Stimulated activated CD4-positive, alpha-beta T cell treated with anti-CD3 and anti-CD28 coated beads, Interleukin-1b, Interleukin-23, amount 100 ng/mL, for 1 hour (primary cell): ENCODE measurements at places on chromosomes 12 and 14.

DNA sequence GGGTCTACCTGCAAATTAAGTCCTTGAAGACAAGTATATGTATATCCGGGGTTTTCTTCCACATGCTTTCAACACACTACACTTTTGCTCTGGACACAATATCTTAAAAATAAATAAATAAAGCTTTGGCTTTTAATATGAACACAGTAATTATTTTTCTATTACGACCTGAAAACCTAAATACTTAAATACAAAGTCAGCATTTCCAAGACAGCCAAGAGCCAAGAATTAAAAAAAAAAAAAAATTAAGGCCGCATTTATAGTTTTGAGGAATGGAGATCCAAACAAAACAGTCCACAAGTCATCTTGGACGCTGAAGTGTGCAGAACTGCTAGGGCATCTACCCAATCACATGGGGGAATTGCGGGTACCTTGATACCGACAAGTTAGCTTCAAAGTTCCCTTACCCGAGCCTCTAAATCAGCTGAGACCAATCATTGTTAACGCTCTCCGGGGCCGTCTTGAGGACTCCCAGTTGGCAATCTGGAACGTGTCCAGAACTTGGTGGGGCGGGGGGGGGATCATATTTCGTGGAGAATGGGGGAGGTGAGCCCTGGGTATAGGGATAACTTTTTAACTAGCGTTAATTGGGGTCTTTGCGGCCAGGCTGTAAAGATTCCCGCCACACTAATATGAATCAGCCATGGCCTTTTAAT lies 731 bp upstream of the PCNX4 start:
- no peak for DNase-seq

DNA sequence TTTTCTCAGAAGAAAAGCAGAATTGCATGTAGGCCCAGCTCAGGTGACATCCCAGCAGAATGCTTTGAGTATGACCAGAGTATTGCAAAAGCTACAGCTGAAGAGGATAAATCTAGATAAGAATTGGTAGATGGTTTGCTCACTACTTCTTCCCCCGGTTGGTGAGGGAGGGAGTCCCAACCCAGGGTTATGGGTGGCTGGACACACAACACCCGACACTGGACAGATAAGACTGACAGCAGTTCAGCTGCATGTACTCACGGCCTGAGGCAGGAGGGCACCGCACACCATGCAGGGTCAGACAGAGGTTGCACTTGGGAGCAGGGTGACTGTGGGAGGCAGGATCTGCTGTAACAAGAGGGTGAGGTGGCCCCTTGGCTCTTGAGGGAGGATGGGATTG lies 1.7 kb upstream of the CLEC4C start:
- DNase-seq: no peak

DNA sequence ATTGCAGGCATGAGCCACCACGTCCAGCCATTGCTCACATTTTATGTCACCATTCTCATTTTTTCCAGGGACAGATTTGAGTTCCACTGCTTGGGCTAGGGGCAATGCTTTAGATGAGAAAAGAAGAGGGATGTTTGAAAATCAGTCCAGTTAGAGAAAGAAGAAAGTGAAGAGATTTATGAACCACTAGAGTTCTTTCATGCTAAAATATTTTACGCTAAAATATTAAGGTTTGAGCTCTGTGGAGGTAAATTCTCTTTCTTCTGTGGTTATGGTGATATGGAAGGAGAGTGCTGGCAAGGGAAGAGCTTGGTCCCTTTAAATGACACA lies 21.5 kb downstream of the CFL2 start:
- no peak for DNase-seq

GRCh38 chr12:130768120-130768519 lies 52.0 kb upstream of the RIMBP2 start:
- no peak for DNase-seq

DNA sequence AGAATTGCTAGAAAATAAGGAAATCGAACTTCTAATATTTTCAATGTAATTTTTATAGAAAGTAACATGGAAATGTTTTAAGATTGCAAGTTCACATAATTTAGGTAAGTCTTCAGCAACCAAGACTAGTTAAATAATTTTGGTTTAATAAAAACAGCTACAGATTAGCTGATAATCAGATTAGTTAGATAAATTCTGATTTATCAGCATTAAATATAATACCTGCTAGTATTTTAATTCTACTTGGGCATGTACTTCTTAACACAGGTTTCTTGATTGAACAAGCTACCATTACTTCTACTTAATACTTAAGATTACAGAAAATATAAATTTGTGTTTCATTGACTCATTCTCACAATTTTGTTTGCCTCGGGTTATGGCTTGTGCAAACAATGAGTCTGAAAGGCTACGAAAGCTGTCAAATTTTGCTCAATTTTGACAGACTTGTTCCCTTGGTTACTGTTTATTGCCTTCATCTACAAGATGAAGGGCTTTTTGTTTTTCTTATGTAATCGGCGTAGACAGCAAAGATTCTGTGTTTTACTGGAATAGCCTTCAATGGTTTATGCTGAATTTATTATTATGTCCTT lies 116.1 kb upstream of the NUDT4 start:
- DNase-seq: no peak

DNA sequence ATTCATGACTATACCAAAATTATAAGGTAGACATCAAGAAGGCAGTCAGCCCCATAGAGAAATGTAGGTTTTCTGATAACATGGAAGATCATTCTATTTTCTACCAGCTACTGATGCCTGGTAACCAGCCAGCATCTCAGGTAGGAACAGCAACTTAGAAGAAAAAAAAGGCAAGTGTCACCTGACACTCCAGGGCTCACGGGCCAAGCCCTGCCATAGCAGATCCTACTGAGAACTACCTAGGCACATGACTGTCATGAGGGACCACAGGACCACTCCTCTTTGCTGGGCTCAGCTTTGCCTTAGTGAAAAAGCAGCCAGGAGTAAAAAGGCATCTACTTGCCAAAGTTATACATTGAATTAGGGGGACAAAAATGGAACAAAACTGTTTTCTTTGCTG lies 33.4 kb downstream of the CORO1C start:
- no peak for DNase-seq

DNA sequence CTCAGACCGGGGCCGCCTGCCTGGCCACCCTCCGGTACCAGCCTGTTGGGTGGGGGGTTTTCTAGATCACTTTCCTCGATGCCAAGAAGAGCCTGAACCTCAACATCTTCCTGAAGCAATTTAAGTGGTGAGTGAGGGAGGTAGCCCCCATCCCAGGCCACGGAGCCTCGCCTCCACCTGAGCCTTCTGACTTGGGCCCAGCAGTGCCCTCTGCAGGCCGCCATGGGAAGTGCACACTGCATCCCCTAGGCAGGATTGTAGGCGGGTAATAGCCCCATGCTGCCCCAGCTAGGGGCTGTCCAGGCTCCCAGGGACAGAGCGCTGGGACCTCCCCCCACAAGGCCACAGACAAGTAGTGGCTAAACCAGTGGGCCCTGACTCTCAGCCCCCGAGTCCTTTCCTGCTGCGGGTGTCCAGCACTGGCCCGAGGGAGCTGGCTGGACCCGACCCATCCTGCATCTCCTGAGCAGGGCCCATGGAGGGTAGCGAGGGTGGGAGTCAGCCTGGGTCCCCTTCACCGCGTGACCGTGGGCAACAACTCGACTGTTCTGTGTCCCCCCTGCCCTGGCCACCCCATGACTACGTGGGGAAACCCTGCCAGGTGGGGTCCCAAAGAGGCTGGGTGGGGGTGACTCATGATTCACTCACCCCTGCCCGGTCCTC lies 15.3 kb upstream of the ADSS1 start:
- DNase-seq: peak; percentile 50

DNA sequence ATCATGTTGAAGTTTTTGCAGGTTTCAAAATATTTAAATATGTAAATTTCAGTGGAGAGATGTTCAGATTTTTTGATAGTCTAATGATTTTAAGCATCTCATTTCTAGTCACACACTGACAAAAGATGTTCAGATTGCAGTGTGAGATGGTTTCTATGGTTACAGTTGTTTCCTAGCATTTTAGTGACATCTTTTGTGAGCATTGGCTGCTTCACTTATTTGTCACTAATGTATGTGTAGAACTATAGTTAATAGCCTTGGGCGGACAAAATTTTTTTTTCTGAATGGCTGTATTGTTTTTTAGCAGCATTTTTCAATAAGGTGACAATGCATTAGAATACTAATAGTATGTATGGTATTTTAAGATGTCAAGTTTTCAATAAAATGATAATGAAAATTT lies 315.6 kb upstream of the PRKD1 start:
- DNase-seq: no peak

GRCh38 chr12:14261861-14262260 lies 103.6 kb upstream of the ATF7IP start:
- no peak for DNase-seq

DNA sequence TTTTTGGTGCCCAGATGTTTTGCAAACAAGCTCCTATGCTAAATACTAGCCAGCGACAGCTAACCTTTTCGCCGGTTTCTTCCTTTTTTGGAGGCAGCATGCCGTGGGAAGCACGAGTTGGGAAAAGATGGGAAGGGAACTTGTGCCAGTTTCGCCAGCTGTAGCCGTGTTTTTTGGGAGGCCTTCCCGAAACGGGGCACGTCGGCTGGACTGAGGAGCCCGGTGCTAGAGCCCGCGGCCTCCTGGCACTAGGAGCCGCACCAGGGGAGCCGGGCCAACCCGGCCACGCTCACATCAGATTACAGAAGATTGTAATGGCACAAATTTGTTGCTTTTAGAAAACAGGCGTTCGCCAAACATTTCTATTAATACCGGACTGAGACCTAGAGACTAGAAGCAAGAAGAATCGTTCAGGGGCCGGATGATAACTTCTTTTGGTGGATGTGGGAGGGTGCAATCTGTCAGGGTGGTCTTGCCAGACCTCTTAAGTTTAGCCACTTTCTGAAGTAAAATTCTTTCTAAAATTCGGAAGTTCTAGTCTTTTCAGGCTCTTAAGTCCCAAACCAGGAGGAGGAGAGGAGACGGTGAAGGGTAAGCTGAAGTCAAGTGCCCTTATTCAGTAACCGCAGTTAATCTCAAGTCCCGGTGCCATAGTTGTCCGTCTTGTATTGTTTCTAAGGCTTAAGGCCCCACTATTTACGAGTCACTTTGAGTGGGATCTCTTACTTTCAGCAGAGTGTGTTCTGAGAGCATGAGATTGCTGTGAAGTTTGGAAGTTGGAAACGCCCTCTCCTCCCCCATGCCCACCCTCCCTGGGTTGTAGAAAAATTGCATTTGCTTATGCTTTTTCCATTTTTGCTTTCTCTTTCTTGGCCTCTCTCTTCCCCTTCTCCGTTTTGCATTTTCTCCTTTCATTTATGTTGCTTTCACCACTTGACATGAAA lies 1.3 kb downstream of the RASSF3 start:
- no peak for DNase-seq

- no peak for DNase-seq
Measured at GRCh38 chr14:30331030-30331429, 227.9 kb upstream of the G2E3 start.

- DNase-seq: no peak
Measured at GRCh38 chr14:22668417-22668816, 24.3 kb upstream of the OR6J1 start.

DNA sequence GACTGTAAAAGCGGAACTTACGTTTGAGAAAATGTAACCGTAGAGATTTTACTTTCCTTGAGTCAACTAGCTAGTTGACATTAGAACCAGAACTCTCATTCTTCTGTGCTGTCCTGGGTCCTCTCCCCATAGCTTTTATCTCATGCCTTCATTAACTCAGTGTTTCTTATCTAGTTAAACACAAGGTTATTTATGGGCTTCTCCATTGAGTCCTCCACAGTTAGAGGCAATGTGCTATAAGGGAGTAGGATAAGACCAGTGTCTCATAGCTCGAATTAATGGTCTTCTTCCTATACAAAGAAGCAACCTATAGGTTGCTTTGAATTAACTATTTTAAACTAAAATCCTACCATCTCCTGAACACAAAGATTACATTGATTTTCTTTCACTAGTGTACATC lies 129.8 kb downstream of the ACSS3 start:
- DNase-seq: no peak

- no peak for DNase-seq
Measured at GRCh38 chr14:32727832-32728231, 210.8 kb upstream of the NPAS3 start.

- DNase-seq: no peak
Measured at GRCh38 chr14:75823334-75823733, 158.5 kb downstream of the TGFB3 start.

GRCh38 chr14:37968664-37969240 lies 239.0 kb upstream of the SSTR1 start:
- DNase-seq: no peak

DNA sequence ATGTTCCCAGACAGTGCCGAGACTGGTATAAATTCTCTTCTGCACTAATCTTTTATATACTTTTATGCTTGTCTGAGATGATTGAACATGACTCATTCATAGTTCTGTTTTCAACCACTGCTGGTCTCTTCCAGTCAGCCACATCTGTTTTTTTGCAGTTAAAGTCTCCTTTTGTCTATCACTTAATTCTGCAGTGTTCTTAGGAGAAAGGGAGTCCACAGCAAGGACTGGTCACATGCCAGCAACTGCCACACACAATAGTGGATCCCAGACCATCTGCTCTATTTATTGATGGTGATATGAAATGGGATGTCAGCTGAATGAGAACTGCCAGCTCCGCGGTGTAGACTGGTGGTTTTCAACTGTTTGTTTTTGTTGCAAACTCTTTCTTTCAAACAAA lies 379.8 kb downstream of the MED13L start:
- no peak for DNase-seq

GRCh38 chr14:76203086-76204001 lies 51.6 kb downstream of the GPATCH2L start:
- DNase-seq: no peak

DNA sequence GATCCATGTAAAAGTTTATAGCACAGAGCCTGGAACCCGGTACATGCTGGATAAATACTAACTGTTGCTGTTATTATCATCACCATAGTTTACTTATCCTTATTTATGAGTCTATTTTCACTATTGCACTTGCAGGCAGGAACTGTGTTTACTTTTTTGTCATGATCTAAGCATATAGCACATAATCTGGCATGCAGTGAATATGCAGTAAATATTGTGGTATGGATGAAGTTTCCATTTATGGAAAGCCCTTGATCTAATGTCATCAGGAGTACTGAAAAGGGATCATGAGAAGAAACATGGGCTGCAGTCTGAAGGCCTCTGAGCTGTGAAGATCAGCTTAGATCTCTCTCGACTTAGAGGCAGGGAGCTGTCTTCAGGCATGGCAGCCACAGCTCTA lies 91.6 kb downstream of the KCNK13 start:
- no peak for DNase-seq

GRCh38 chr12:131965073-131965472 lies 15.3 kb downstream of the EP400 start:
- no peak for DNase-seq

- DNase-seq: no peak
Measured at GRCh38 chr12:58532855-58533608, 387.3 kb downstream of the LRIG3 start.

DNA sequence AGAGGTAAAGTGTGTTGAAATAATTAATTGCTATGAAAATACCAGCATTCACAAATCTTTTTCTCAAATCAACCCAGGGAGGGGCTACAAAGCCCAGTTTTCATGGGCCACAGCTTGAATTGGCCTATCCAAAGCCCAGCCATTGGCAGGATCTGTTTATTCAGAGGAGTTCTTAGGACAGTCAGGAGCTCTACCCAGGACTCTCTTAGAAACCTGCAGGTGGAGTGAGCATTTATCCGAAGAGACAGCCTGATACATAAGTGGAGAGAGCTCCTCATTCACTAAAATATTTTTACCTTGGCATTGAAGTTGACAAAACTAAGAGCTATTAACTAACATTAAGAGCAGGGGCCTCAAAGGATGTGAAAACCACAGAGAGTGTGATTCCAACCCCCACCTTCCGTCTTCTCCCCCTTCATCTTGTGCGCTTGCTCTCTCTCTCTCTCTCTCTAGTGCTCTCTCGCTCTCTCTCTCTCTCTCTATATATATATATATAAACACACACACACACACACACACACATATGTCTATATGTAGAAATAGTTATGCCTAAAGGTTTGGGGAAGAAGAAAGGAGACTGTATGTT lies 315.5 kb downstream of the SNAPC1 start:
- no peak for DNase-seq
